T-helper 17 cell (primary cell): ENCODE measurements at places on chromosomes 12 and 14. TPM values are rescaled to one million over a fixed set of nuclear protein-coding genes. Genes with fewer than 3 reads are reported as not detected.
A peak's percentile ranks its signal among the peaks of the same experiment; 100 is the strongest.

The KCNMB4 gene
- total RNA-seq: 0.26 TPM

The PLEKHH1 gene
- total RNA-seq: not detected

The CLEC4E gene
- total RNA-seq: 0.73 TPM

The ABCC9 gene
- total RNA-seq: not detected

The WSCD2 gene
- 0.60 TPM for total RNA-seq

The CAPZA3 gene
- total RNA-seq: not detected

DNA sequence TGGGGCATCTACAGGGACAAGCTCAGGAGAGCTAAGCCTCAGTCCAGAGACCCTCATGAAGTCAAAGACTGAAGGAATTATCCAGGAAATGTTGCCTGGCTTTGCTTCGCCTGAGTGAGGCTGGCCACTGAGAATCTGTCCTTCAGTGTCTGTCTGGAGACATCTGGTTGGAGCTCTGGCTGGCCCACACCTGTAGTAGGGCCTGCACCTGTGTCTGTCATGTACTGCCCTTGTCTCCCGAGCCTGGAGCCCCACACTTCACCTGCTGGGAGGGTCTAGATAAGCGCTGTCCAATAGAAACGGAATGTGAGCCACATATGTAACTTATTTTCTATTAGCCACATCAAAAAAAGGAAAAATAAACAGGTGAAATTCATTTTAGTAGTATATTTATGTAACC, 9.9 kb upstream of the HDAC7 start:
- H3K36me3 ChIP-seq: no peaks in the 10 kb centered on the region
- H3K4me3 ChIP-seq: peak overlapping the region; percentile 31
- no peaks in the 10 kb centered on the region for H3K27me3 ChIP-seq
- peak overlapping the region; percentile 97 for H3K27ac ChIP-seq
- peaks cover 65% of the 10 kb centered on the region for H3K4me1 ChIP-seq

- H3K27ac ChIP-seq: no peak overlapping the region
- no peaks in the 10 kb centered on the region for H3K27me3 ChIP-seq
- no peak for DNase-seq
- H3K36me3 ChIP-seq: no peaks in the 10 kb centered on the region
Observed at GRCh38 chr14:71415404-71415690, 508.1 kb downstream of the PCNX1 start.

DNA sequence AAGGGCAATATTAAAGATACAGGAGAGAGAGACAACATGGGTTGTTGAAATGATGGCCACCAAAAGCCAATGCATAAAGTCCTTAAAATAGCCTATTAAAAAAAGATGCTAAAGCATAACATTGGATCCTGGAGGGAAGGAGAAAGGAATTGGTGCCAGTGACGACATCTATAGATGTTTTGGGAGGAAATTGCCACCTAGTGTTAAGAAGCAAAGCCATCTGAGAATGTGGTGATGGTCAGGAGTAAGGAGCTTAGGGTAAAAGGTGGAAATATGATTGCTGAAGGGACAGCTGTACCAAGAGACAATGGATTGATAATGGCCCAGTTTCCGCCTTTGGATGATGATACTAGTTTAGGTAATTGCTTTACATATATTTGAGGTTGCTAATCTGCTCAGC, 85.1 kb downstream of the TMEM30B start:
- H3K27me3 ChIP-seq: peaks cover 66% of the 10 kb centered on the region
- no peak for DNase-seq
- H3K4me3 ChIP-seq: no peak overlapping the region
- peaks cover 2% of the 10 kb centered on the region for H3K4me1 ChIP-seq
- peaks cover 3% of the 10 kb centered on the region for H3K36me3 ChIP-seq

DNA sequence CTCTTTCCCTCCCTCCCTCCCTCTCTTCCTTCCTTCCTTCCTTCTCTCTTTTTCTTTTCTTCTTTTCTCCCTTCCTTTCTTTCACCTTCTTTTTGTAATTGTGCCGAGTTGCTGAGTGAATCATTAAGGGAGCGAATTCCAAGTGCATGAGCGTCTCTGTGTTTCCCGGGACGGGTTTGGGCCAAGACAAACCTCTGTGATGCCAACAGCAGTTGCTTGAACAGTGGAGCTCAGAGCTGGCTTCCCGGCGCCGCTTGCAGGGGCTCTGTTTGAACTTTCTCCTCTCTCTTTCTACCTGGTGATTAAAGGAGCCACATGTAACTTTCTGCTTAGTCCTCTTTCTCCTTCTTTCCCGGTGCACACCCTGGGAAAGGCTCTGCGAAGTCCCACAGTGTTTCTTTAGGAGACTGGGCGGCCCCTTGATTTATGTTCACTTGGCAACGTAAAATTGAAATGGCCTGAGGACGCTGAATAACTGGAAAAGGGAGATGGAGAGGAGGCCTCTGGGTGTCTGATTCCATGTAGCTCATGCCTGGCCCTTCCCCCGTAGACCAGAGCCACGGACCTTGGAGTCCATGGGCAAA, 33.7 kb upstream of the MAP1LC3B2 start:
- no peak overlapping the region for H3K27ac ChIP-seq
- H3K4me1 ChIP-seq: peaks cover 8% of the 10 kb centered on the region
- H3K36me3 ChIP-seq: peaks cover 7% of the 10 kb centered on the region
- DNase-seq: no peak
- H3K4me3 ChIP-seq: no peak overlapping the region
- H3K27me3 ChIP-seq: peaks cover 23% of the 10 kb centered on the region

DNA sequence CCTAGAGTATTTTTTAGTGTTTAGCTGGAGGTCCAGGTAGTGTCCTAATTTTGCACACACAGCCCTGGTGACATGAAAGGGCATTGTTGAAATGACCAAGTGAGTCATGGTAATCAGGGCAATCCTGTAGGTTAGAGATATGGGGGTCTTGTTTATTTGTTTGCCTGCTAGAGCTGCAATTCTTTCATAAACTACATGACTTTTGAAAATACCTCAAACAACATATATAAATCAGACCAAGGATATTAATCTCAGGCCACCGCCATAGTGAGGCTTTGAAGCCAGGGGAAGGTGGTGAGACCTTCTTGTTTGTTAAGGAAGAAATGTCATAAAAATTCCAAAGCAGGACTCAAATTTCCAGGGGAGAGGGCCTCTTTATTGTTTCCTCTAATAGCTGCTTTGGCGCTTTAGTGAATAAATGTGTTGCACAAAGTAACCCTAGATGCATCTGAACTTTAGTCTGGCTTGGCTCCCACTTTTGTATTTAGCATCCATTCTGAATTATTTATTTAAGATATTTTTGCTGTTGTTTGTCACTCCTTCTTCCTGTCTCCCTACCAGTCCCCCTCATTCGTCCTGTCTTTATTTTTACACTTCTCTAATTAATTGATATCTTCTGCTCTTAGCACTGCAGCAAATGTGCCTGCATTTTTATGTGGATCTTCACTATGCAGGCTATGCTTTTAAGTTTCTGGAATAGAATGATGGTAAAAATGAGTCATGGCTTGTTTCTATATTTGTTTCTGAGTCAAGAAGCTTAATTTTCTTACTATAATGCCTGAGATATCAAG, 430.3 kb downstream of the RAD51B start:
- no peak overlapping the region for H3K4me3 ChIP-seq
- peak overlapping the region; percentile 88 for H3K27ac ChIP-seq
- DNase-seq: no peak
- H3K36me3 ChIP-seq: no peaks in the 10 kb centered on the region
- peaks cover 41% of the 10 kb centered on the region for H3K4me1 ChIP-seq

DNA sequence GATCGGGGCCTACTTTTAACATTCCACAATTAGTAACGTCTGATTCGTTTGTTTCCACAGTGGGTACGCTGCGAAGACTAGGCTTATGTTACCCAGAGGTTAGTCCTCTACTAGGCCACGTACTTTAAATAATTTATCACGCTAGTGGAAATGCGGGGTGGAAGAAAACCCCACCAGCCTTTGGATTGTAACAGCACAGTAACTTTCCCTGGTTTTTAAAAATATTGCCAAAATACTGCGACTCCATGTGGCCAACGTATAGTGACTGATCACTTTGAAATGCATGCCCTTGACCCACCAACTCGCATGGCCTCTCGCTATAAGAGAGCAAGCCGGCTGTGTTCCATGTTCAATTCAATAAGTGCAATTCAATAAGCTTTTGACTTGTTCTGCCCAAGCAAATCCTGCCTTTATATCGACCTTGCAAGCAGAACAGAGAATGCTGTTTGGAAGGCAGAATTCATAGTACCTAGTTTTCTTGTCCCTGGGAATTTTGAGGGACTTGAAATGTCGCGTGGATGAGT, 882 bp upstream of the GTF2A1 start:
- peak overlapping the region; percentile 89 for H3K4me3 ChIP-seq
- H3K27ac ChIP-seq: peak overlapping the region; percentile 100
- no peak for DNase-seq

GRCh38 chr12:103632554-103633216, 45.6 kb downstream of the STAB2 start:
- DNase-seq: peak; percentile 11
- no peak overlapping the region for H3K4me3 ChIP-seq
- no peaks in the 10 kb centered on the region for H3K36me3 ChIP-seq
- no peak overlapping the region for H3K27ac ChIP-seq
- no peaks in the 10 kb centered on the region for H3K4me1 ChIP-seq
- no peaks in the 10 kb centered on the region for H3K27me3 ChIP-seq

GRCh38 chr14:52951681-52952554, 1.1 kb upstream of the FERMT2 start:
- no peak for DNase-seq
- H3K36me3 ChIP-seq: no peaks in the 10 kb centered on the region
- peaks cover 22% of the 10 kb centered on the region for H3K4me1 ChIP-seq
- H3K27me3 ChIP-seq: peaks cover 26% of the 10 kb centered on the region
- H3K27ac ChIP-seq: peak overlapping the region; percentile 4

DNA sequence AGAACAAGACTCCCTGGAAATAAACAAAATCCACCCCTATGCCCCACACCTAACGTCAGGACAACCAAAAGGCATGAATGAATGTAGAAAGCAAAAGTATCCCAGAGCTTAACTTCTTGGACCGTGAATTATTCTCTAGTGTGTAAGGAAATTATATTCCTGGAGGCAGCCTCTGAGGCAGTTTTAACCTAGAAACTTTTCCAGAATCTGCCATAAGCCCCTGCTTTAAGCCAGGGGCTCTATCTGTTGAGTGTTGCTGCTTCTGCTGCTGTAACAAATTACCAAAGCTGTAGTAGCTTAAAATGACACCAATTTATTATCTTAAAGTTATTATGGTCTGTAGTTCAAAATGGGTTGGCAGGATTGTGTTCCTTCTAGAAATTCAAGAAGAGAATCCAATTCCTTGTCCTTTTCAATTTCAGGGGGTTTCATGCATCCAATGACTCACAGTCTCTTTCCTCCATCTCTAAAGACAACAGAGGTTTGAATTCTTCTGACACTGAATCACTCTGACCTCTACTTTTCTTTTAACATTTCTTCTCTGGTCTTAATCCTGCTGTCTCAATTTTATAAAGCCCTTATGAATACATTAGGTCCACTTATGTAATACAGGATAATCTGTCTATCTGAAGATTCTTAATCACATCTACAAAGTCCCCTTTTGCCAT, 242.7 kb downstream of the ATXN7L3B start:
- no peaks in the 10 kb centered on the region for H3K4me1 ChIP-seq
- no peaks in the 10 kb centered on the region for H3K36me3 ChIP-seq
- no peaks in the 10 kb centered on the region for H3K27me3 ChIP-seq
- no peak overlapping the region for H3K27ac ChIP-seq
- no peak for DNase-seq
- no peak overlapping the region for H3K4me3 ChIP-seq

DNA sequence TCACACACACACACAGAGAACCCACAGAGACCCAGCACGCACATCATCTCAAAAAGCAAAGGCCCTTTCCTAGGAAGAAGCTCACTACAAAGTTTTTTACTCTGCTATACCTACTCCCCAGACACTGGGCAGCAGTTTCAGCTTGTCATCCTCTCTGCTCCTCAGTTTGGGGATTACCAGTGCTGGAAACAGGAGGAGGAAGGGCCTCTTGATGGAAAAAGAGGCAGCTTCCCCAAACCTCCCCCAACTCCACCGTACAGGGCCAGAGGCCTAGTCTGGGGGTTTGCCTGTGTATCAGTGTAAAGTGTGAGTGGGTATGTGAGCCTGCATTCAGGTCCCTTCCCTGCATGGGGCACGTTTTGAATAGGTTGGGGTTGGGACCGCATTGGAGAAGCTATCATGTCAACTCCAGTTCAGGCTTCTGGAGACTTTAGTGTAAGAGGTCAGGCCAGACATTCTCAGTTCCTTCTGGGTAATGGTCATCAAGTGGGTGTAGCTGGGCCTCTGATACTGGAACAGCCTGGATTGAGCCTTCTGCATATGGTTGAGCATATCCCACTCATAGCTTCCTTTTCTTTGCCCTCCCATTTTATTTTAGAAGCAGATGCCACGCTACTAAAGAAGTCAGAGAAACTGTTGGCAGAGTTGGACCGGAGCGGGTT, 1.2 kb downstream of the REM2 start:
- no peaks in the 10 kb centered on the region for H3K27me3 ChIP-seq
- peak overlapping the region; percentile 91 for H3K27ac ChIP-seq

- no peak overlapping the region for H3K27ac ChIP-seq
- no peak overlapping the region for H3K4me3 ChIP-seq
- H3K27me3 ChIP-seq: no peaks in the 10 kb centered on the region
- H3K4me1 ChIP-seq: peaks cover 8% of the 10 kb centered on the region
Observed at GRCh38 chr14:92470215-92470614, 43.4 kb upstream of the RIN3 start.

DNA sequence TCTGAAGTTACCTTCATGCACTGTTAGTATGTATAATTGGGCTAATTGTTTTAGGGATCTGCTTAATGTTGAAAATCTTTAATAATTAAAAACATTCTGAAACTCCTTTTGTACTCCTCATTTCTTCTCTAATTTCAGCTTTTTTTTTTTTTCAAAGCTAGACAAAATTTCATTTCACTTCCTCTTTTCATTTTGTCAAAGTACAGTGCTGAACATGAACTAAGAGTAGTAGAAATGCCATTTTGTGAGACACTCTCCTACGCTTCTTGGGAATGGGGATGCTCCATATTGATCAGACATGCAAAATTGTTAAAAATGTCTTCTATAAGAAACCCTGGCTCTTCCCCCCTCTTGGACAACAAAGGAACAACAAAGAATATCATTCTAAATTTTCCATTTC, 1.7 kb downstream of the ABCD2 start:
- peaks cover 8% of the 10 kb centered on the region for H3K36me3 ChIP-seq
- H3K4me3 ChIP-seq: no peak overlapping the region
- no peak for DNase-seq
- no peaks in the 10 kb centered on the region for H3K27me3 ChIP-seq
- no peak overlapping the region for H3K27ac ChIP-seq

- H3K4me1 ChIP-seq: no peaks in the 10 kb centered on the region
- H3K27me3 ChIP-seq: no peaks in the 10 kb centered on the region
- no peak overlapping the region for H3K4me3 ChIP-seq
- no peak overlapping the region for H3K27ac ChIP-seq
- no peaks in the 10 kb centered on the region for H3K36me3 ChIP-seq
Observed at GRCh38 chr14:30108975-30109700, 181.5 kb upstream of the PRKD1 start.

DNA sequence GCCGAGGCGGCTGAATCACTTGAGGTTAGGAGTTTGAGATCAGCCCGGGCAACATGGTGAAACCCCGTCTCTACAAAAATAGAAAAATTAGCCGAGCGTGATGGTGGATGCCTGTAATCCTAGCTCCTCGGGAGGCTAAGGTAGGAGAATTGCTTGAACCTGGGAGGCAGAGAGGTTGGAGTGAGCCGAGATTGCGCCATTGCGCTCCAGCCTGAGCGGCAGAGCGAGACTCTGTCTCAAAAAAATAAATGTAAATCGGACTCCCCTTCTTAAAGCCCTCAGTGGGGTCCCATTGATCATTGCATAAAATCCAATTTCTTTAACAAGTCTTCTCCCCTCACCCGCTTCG, 908 bp downstream of the TDP1 start:
- no peak for DNase-seq
- H3K4me3 ChIP-seq: peak overlapping the region; percentile 94
- peaks cover 41% of the 10 kb centered on the region for H3K4me1 ChIP-seq
- no peaks in the 10 kb centered on the region for H3K27me3 ChIP-seq

GRCh38 chr14:70821584-70822529, 12.5 kb upstream of the MAP3K9 start:
- H3K36me3 ChIP-seq: peaks cover 3% of the 10 kb centered on the region
- peak overlapping the region; percentile 94 for H3K4me3 ChIP-seq
- peak; percentile 33 for DNase-seq
- peaks cover 7% of the 10 kb centered on the region for H3K27me3 ChIP-seq
- H3K4me1 ChIP-seq: peaks cover 14% of the 10 kb centered on the region
